ENCODE measurements at places on chromosomes 4 and X.

- DNase-seq = no peak
Observed at GRCh38 chrX:141439651-141440050, 144.9 kb downstream of the SPANXA1 start.

- DNase-seq = no peak
Observed at GRCh38 chr4:52959541-52959940, 97.4 kb downstream of the RASL11B start.

DNA sequence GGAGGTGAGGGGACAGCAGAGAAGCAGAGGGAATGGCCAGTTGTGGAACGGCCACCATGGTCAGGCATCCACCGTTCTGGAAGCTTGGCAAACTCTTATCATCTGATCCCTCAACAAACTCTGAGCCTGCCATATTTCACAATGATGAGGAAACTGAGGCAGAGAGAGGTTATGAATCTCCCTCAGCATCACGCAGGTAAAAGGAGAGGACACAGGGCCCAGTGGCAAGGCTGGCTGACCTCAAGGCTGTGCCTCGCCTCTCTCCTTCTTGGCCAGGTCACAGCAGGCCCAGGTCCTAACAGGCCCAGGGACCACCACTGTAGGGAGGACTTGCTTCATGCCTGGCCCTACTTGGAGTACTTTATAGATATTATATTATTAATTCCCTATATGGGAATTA lies 242.8 kb downstream of the EVC2 start:
- no peak for DNase-seq

DNA sequence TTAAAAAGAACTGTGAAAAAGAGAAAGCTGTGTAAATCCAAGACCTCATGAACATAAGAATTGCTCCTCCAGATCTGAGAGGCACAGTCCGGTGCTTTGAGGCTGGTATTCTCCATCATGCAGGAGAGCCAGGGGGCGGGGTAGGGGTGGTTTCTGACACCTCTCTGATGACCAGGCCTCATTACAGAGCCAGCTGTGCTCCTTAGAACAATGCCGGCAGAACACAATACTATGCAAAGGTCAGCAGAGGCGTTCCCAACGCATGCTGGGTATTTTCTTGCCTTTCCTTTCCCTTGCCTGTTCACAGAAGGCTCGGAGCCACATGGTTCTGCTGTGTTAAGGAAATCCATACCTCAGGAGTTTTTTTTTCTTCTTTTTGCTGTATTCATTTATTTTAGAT lies 91.2 kb upstream of the SOD3 start:
- no peak for DNase-seq

DNA sequence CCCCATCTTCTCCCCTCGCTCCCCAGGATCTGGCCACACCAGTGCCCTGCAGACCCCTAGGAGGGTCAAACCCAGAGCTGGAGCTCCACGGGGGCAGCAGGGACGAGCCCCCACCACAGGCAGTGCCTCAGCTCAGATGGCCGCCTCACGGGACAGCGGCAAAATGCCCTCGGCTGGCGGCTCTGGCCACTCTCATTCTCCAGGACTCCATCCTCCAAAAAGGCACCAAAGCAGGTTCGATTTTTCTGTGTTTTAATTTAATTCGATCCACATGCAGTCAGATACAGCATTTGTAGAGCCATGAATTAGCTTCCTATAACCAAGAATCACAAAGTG lies 8.3 kb downstream of the FAM53A start:
- DNase-seq = no peak

DNA sequence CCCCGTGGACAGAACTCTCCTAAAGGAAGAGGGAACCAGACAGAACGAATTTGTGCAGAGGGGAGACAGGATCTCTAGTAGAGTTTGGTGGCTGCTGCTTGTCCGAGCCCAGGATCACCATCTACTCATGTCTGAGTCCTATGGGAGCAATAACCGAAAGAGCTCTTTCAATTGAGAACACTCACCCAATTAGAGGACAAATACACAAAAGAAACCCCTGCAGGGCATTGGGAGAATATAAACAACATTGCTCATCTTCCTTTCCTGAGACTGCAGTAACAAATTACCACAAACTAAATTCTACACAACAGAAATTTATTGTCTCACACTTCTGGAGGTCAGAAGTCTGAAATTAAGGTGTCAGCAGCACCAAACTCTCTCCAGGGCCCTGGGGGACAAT lies 65.6 kb downstream of the SPINK2 start:
- no peak for DNase-seq

Measured in hypothalamus (tissue), 51 donors.